ENCODE measurements at places on chromosomes 16 and 17.

GRCh38 chr16:60405286-60405685, 1631.0 kb downstream of the CDH8 start:
- no peak for DNase-seq

- no peak for DNase-seq
Measured at GRCh38 chr17:49815761-49816281, 27.3 kb downstream of the KAT7 start.

DNA sequence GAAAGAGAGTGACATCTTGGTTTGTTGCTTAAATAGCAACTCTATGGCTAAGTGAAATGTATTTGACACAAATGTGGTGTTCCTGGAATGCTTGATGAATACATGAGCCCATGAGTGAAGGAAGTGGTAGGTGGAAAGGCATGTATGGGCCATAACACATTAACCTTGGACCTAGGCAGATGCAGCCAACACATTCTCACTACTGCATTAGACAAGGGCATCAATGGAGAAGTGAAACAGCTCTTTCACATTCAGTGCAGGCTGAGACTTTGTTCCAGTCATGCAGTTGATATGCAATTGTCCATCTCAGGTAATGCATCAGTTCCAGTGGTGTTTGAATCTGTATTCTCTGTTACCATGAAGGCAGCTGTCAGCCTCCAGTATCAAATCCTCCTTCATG, 133.6 kb downstream of the HS3ST3B1 start:
- no peak for DNase-seq

GRCh38 chr16:25585526-25585925, 106.2 kb upstream of the HS3ST4 start:
- DNase-seq: no peak

DNA sequence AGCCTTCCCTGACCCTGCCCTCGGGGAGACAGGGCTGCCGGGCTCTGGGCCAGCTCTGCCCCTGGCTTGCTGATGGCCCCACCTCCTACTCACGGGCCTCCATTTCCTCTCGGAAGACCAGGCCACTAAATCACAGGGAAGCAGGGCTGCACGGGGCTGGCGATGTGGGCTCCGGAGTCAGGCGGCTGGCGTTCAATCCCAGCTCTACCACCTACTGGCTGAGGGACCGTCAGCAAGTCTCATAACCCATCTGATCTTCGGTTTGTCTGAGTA, 113.4 kb downstream of the AMFR start:
- DNase-seq: no peak

DNA sequence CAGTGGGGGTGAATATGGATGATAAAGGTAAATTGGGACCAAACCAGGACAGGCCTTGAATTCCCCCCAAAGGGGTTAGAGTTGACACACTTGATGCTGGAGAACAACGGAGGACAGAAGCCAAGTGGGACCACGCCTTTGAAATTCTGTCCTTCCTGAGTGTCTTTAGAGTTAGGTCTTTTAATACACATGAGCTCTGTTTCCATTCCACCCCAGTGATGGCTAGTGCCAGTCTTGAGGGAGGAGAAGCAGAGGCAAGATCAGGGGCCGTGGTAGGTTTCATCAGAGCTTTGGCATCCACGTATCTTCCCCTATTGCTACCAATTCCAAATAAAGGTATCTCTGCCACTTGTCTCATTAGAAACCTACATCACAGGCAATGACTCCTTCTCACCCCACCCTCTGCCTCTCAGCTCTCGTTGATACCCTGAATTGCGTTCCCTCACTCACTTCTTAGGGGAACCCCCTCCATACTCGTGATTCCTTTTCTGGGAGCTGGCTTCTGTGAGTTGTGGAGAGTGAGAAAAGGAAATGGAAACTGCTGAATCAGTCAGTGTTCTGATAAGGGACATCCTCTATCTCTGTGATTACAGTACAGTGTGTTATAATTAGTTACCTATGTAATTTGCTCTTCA, 2.4 kb upstream of the CCL3L1 start:
- DNase-seq: peak; percentile 63

- DNase-seq: no peak
Measured at GRCh38 chr16:65751622-65752521, 614.6 kb upstream of the CDH5 start.

GRCh38 chr17:7552621-7553051, 3.8 kb downstream of the TNFSF12 start:
- peak; percentile 87 for DNase-seq

DNA sequence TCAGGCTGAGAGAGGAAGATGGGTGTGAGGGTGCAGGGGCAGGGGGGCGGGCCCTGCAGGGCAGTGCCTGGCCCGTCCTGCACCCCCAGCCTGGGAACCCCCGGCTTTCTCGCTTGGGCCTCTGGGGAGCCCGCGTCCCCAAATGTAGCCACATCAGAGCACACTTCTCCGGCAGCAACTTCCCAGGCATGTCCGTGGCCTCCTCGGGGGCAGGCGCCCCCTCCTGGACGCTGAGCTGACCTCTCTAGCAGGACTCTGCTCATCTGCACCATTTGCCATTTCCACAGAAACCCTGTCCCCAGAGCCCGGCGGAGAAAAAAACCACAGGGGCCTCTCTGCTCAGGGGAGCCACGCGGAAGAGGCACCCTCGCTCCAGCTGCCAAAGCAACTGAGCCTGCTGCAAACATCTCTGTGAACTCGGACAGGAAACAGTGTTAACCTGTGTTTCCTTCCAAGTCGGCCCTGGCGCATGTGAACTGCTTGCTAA, 63.4 kb downstream of the KLHDC4 start:
- peak; percentile 82 for DNase-seq

DNA sequence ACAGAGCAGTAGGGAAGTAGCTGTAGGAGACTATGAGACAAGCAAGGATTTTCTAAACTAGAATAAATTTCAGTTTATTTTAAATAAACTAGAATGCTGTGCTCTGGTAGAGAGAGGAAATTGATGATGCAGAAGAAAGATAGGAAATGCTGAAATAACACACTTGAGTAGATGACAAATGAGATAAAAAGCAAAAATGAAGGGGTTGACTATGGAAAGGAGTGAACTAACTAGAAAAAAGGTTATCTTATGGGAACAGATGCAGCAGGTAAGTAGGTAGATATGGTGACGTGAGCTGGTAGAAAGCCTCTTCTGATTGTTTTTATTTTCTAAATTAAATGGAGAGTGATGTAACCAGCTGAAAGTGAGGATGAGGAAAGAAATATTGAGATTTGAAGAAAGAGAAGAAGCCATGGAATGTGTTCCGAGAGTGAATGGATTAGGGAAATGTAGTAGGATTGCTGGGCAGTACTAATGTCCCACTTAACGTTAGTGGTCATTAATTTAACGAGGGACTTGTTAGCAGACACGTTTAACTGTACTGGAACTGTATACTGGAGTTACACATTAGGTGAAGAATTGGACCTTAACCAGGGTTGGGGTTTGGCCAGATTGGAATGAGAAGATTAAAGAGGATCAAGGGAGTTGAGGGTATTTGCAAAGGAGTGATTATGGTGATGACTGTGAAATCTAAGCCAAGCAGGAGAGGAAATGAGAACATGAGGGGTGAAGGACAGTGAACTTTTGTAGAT, 196.5 kb downstream of the TANC2 start:
- DNase-seq: no peak

DNA sequence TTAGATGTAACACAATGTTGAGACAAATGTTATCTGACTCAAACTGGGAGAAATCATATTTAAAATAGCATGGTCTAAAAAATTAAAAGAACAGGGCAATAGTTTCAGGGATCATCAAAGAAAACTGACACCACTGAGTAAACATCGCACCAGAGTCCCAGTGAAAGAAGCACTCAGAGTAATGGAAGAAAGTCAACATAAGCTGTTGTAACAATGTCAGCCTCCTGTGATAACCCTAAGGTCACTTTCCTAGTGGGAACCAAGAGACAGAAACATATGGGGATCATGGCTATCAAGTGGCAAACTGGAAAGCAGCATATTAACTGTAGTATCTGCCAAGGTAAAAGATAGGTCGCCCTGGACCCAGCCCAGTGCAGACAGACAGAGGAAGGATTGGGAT, 160.8 kb downstream of the CA10 start:
- DNase-seq: no peak

- no peak for DNase-seq
Measured at GRCh38 chr16:85347213-85347591, 234.9 kb upstream of the CIBAR2 start.

DNA sequence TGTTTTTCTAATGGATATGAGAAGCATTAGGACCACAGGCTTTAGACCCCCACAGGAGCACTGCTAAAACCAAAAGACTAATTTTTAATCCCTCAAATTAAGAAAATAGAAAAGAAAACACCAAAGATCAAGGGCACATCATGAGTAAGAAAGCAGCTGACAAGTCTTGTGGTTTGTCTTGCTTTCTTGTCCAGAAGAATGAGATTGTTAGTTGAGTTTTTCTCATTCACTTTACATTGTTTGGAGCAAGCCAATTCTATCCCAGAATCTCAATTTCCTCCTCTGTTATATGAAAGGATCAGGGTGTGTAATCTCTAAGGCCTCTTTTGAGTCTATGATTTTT, 899.0 kb downstream of the KCNJ2 start:
- DNase-seq: no peak

- no peak for DNase-seq
Measured at GRCh38 chr17:9403257-9403656, 172.4 kb downstream of the STX8 start.

Measured in activated CD4-positive, alpha-beta T cell treated with anti-CD3 and anti-CD28 coated beads, Interleukin-2, Interleukin-4, amounts not matched to agents 100 ng/mL and 50 ng/mL, durations not matched to agents 16 hours and 8 hours (primary cell).